Breast epithelium (tissue), 4 donors: ENCODE measurements at places on chromosomes 3 and 15. TPM values are rescaled to one million over a fixed set of nuclear protein-coding genes. Genes with fewer than 3 reads are reported as not detected.
A peak's percentile ranks its signal among the peaks of the same experiment; 100 is the strongest.

DNA sequence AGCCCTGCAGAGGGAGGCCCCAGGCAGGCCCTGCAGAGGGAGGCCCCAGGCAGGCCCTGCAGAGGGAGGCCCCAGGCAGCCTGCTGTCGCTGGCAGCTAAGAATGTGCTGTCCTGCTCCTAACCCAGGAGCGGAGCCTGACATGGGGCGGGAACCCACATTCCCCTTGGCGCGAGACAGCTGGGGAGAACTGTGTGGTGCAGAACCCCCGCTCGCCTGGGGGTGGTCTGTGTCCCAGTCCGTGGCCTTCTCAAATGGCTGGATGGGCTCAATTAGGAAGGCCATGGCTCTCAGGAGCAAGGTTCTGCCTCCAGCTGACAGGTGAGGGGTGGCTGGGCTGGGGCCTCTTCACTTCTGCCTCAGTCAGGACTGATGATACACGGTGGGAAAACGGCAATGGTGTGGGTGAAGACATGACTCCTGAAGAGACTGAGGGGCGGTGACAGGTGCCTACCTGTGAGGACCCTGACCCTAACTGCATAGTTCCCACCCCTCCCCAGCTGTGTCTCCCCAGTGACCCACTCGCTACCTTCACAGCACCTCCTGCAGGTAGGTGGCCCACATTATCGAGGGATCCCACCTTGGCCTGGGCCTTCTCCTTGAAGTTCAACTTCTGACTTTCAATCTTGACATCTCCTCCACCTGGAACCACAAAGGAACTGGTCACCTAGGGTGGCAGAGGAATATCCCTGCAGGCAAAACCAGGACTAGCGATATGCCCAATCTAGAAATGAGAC lies 52.0 kb downstream of the DHX30 start:
- DNase-seq, result no peak

- DNase-seq, result no peak
Observed at GRCh38 chr3:187986514-187986934, 167.4 kb upstream of the LPP start.

DNA sequence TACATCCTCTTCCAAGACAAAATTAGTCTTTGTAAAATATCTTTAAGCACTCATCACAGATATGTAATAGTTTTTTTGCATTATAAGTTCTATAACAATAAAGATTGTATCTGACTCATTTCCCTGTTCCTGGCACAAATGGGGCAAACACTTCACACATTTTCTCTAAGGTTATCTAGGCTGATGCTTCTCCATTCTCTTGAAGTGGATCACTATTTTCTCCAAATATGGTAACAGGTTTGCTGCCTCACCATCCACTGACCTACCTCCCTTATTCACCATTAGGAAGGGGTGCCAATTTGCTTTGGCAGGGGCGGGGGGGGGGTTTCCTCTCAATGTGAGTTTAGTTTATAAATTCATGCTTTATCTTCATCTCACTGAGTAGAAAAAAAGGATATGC lies 767.7 kb upstream of the LMCD1 start:
- DNase-seq, result no peak

GRCh38 chr3:37861620-37862041 lies at the start of gene CTDSPL:
Gene CTDSPL, plus strand, starts transcription at chr3:37861880. Its CDS starts 320 bp downstream, at chr3:37862200.
- DNase-seq, result peak; percentile 56

GRCh38 chr3:16319307-16319706 lies 54.3 kb downstream of the OXNAD1 start:
- DNase-seq, result no peak

DNA sequence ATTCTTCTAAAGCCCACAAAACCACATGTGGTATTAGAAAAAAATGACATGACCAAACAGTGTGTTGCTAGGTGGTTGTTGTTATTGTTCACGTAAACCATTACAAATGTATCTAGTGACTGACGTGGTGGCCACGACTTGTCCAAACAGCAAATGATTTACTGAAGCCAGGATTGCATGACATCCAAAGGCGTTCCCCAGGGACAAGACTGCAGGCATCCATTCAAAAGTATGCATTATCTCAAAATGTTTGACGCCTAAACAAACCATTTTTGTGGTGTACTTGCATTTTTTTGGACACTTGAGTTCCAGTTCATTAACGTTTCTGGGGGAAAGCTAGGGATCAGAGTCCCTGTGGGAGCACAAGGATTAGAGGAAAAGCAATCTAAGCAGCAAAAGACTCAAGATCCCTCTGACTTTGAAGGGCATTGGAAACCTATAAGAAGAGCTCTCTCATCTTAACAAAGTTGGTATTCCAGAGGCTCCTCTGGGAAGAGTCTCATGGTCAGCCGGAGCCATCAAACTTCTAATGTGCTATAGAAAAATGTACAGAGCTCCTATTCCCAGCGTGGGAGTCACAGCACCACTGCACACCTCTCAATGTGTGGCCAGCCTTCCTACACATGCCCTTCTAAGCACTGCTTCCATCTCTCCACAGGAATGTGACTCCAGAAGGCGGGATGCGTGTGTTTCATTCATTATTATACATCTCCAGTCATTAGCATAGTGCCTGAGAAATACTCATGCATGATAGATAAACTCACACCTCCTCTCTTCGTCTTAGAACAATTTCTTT lies 62.9 kb downstream of the FBN1 start:
- DNase-seq, result no peak

DNA sequence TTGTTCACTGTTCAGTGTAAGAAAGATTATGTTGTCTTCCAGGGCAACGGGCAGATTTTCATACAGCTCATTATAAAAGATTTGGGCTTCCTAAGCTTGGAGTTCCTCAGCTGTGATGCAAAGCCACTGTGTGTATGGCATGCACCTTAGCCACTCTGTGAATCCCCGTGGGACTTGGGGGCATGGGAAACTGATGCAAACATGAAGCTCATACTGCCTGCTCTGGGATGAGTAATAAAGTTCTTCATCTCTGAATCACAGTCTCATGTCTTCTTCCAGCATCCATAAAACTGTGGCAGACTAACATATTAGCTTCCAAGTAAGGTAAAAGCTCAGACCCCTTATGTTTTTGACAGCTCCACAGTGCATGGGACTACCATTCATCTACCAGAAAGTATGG lies 154.3 kb upstream of the RORA start:
- no peak for DNase-seq

DNA sequence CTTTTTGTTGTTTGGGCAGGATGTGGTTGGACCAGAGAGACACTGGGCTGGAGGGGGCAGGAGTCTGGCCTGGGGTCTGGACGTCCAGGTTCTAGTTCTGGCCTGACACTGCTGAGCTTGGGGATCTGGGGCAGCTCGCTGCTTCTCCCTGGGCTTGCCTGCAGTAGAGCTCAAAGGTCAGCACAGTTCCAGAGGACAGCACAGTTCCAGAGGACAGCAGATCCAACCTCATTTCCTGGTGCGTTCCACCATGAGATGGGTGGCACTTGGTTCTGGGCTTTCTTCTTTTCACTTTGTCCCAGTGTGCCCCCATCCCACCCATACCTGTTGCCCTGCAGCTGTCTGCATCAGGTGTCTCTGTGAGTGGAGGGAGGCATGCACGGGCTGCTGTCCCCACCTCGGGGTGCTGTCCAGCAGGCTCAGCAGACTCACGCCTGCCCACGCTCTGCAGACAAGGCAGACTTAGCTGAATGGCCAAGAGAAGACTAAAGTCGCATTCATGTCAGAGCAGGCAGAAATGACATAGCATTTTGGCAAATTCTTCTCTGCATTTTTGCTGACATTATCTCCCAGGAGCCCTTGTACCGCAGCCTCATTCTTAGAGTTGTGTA lies 16.7 kb downstream of the CACNA2D3 start:
- DNase-seq, result no peak

- DNase-seq, result no peak
Observed at GRCh38 chr3:76349715-76350480, 564.5 kb upstream of the ZNF717 start.

- DNase-seq, result no peak
Observed at GRCh38 chr3:171000281-171000680, 26.2 kb downstream of the SLC2A2 start.

- DNase-seq, result no peak
Observed at GRCh38 chr3:22960105-22960984, 242.8 kb upstream of the UBE2E2 start.

HTR3C gene
- total RNA-seq, result not detected

MCF2L2 gene
- total RNA-seq, result 1.5 TPM

CHCHD4 gene
- 17.9 TPM for total RNA-seq

CHRNA5 gene
- 3.1 TPM for total RNA-seq

ZMYND10 gene
- 0.32 TPM for total RNA-seq

MAP3K13 gene
- total RNA-seq, result 23.9 TPM

KLHL6 gene
- 7.9 TPM for total RNA-seq
